ENCODE measurements at places on chromosomes 6 and 20.

- DNase-seq, result no peak
Measured at GRCh38 chr20:64238851-64239387, 16.6 kb upstream of the PCMTD2 start.

DNA sequence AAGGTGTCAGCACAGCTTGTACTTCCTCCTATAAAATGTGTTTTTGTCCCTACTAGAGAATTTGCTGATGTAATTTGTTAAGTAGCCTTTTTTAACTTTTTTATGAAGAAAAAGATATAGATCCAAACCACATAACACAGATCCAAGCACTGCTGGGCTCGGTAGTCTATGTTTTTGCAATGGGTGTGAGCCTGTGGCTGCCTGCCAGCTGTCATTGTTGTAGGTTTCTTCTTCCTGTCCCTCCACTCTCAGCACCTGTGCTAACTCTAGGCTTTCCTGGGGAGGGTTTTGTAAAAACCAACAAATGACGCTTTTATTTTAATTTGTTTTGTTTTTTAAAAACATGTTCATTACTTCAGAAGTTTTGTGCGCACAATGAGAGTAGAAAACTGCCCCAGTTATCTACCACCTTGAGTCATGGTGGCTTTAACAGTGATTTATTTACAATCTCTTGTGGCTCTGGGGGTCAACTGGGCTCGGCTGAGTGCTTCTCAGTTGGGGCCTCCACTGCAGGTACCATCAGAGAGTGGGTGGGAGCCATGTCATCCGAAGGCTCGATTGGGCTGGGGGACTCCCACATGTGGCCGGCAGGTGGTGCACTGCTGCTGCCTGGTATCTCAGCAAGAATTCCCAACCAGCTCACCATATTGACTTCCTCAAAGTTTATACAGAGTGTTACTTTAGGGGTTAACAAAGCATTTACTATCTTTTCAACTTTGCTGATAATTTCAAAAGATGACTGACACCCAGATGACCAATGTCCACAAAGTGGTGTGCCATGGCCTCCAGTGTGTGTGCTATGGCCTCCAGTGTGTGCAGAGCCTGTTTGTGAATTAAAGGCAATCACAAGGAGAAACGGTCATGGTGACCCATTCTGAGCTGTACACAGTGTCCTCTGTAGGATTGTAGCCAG is 3.0 kb upstream of the CCR6 start:
- no peak for DNase-seq

DNA sequence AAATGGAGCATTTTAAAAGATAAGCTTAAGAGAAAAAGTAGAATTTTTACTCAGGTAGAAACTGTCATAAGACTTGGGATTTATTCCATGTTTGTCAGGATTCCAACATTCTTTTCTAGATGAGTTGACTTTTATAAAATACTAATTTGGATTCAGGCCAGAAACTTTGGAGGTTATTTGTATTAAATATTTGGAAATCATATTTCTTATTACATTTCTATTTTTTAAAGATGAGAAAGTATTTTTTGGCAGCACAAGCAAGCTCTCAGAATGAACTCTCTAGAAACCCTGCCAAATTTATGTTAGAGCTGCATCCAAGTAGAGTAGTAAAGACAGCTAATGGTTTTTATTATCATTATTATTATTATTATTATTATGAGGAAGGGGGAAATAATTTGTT is 1014.9 kb upstream of the GJE1 start:
- no peak for DNase-seq

DNA sequence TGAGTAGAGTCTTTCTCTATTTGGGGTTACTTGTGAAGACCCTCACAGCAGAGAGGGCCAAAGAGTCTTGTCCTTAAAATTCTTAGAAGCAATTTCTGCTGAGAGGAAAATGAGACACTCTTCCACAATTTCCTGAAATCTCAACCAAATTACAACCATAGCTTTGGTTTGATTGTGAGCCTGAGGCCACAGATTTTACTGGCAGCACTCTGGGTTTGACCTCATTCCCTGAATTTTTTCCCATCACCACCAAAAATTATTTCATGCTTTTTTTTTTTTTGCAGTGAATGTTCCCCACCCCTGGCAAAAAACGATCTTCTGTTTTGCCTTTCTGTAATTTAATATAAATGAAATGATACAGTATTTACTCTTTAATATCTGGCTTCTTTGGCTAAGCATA is 125.5 kb downstream of the THEMIS start:
- peak; percentile 4 for DNase-seq

- DNase-seq, result no peak
Measured at GRCh38 chr6:53731866-53732636, 62.8 kb upstream of the LRRC1 start.

DNA sequence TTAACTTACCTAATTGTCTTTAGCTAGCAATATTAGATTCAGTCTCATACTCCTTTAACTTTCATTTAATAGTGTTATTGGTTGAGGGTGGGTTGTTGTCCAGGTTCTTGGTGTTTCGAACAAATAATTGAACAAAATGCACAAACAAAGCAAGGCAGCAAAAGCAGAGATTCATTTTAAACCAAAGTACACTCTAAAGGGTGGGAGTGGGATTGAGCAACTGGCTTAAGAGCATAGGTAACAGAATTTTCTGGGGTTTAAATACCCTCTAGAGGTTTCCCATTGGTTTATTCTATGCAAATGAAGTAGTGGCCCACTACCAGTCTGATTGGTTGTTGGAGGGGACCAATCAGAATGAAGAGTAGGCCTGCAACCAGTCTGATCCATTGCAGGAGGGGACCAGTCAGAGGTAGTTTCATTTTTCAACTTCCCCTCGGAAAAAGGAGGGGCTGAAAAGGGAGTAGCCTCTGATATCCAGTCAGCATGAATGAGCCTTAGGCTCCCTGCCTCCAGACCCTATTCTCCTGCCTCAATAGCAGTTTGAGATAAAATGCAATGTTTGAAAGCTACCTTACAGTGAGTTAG is 26.3 kb upstream of the RAB23 start:
- DNase-seq, result no peak

DNA sequence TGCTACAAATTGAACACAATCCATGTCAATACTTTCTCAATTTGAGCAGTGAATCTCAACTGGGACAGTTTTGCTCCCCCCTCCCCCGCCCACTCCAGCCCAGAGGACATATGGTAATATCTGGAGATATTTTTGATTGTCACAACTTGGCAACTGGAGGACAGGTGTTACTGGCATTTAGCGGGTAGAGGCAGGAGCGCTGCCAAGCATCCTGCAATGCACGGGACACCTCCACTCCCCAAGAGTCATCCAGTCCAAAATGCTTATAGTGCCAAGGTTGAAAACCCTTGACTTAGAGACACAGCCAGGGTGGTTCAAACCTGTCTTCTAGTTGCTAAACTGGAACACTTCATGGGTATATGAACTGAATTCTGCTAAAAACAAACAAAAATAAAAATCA is 26.9 kb upstream of the LRRC1 start:
- no peak for DNase-seq

DNA sequence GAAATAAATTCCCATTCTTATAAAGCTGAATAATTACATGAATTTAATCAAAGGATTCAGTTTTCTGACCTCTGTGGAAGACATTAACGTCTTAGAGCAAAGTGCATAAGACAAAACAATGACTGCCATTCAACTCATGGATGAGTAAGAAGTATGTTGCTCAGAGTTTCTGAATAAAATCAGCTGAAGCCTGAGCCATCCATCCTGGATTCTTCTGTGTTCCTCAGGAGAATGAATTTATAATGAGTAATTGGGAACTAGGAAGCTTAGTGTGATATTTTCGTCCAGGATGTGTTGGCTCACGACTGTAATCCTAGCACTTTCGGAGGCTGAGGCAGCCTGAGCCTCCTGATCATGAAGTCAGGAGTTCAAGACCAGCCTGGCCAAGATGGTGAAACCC is 62.8 kb downstream of the PERP start:
- no peak for DNase-seq

- DNase-seq, result peak; percentile 40
Measured at GRCh38 chr6:136037876-136038460, 186.5 kb downstream of the PDE7B start.

DNA sequence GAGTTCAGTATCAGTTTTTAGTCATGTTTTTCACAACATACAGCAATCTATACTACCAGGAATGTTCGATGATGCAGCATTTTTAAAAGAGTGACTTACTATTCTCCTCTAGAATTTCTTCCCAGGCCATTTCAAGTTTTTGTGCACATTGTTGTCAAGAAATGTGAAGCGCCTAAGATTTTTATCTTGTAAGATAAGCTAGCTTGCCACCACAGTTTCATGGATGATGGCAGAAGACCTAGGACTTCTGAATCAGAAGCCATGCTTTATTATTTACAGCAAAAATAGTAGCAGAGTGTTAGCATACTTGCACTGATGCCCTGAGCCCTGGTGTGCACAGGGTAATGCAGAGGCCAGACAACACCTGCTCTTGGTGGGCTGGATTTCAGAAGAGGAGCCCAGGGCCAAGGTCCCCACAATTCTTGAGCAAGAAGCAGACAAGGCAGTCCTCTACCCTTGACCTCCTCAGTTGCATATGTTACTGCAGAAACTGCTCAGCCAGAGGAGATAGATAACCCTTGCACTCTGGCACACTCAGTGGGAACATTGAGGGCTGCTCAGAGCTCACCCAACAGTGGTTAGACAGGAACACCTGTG is 99.2 kb downstream of the QKI start:
- DNase-seq, result no peak

DNA sequence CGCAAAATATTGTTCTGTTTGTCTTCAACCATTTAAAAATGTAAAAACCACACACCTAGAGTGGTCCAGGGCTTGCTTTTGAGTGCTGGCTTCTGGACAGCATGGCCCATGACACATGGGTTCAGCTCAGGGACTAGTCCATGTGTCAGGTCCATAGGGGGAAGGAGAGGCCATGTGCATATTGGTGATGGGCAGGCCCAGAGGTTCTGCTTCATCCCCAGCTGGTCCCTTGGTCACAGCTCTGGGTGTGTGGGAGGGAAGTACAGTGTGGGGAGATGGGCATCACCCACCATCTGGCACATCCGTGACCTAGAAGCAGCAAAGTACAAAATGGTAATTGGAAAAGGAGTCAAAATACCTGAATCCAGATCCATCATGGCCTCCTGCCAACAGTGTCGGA is 50.7 kb downstream of the STK35 start:
- DNase-seq, result no peak

- no peak for DNase-seq
Measured at GRCh38 chr20:22711971-22712755, 127.8 kb upstream of the FOXA2 start.

- DNase-seq, result no peak
Measured at GRCh38 chr6:110400208-110400607, 15.2 kb downstream of the DDO start.

DNA sequence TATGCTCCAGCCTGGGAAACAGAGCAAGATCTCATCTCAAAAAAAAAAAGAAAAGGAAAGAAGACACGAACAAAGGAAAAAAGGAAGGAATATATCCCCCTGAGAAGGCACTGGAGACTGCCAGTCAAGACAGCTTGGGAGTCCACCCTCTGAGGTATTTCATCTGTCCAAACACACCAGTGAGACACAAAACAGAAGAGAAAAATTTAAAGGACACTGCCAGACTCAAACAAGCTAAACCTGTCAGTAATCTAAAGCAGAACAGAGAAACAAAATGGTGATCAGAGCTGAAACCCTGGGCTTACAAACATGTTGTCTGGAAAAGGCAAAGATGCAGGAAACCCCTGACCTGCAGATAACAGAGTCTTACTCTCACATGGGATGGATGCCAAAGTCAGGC is 114.9 kb downstream of the DCDC2 start:
- DNase-seq, result no peak

GRCh38 chr6:13425270-13425873 is 62.0 kb downstream of the GFOD1 start:
- no peak for DNase-seq

DNA sequence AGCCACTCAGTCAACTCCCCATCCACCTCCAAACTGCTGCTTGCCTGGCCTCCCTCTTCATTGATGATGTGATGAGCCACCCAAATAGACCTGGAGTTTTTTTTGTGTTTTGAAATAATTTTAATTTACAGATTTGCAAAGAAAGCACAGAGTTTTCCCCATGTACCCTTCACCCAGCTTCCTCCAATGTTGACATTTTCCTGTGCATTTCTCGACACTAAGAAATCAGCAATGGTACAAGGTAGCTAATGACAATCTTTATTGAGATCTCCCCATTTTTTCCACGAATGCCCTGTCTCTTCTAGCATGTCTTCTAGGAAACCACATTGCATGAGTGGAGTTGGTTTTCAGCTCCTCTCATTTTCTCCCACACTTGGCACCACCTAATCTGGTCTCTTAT is 30.1 kb downstream of the PPP1R14C start:
- DNase-seq, result no peak

GRCh38 chr6:38715016-38715689 is at the start of gene DNAH8:
TSS of gene DNAH8 (plus strand) at chr6:38715311. CDS start at chr6:38722810, 7,499 bp downstream.
- no peak for DNase-seq

- no peak for DNase-seq
Measured at GRCh38 chr6:157203312-157203744, 120.0 kb downstream of the TMEM242 start.
